ENCODE measurements at places on chromosomes 7 and 10.

- no peak for DNase-seq
Measured at GRCh38 chr10:5283305-5284158, 81.2 kb upstream of the UCN3 start.

DNA sequence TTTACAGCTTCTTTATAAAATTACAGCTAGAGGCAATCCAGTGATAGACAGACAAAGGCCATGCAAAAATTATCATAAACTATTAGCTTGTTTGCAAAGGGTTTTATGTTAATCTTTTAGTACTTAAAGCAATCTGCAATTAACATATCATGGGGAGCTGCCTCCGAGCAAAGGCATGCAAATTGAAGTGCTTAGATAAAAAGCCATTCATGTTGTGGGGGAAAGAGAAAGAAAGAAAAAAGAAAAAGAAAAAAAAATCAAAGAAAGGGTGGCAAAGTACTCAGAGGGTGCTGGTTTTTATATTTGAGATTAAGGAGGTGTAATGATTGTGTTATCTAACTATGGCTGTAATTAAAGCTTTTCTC is 799.5 kb downstream of the LRMDA start:
- DNase-seq, result no peak

DNA sequence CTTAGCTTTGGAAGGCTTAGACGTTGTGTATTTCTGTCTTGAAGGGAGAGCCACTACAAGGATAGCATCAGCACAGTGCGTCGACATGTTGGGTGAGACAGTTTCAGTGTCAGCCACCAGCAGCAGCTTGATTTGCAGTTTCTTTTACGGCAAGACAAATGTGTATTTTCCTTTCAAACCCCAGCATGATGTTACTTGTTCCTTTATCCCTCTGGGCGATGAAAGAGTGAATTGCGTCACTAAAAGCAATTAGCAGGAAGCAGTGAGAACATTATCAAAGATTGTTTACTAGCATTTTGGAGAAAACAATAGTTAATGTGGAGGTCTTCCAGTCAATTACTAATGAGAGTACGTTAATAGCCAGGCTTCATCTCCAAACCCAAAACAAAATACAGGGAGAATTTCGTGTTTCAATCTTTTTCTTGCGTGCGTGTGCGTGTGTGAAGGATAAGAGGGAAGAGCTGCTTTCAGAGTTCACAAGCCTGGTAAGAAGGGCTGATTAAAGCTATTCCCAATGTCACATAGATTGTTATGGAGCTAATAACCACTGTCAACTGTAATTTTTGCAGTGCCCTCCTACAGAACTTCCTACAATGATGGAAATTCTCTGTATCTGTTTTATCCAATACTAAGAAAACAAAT is 157.1 kb upstream of the AOAH start:
- no peak for DNase-seq

DNA sequence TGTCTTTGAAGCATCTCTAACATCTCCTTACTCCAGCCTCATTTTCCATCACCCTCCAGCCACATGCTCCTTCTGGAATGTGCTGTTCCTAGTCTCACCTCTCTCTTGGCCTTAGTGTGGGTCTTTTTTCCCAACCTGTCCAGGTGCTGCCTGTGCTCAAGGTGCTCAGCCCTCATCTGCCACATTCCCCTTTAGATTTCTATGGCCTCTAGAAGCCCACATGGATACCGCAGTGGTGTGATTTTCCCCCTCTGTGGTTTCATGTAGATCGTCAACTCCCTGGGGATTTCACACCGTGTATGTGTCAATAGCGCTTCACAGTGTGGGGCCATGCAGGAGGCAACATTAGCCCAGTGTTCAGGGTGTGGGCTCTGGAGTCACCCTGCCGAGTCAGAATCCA is 32.5 kb downstream of the BMPER start:
- no peak for DNase-seq

- no peak for DNase-seq
Measured at GRCh38 chr7:36887233-36887632, 162.9 kb upstream of the AOAH start.

DNA sequence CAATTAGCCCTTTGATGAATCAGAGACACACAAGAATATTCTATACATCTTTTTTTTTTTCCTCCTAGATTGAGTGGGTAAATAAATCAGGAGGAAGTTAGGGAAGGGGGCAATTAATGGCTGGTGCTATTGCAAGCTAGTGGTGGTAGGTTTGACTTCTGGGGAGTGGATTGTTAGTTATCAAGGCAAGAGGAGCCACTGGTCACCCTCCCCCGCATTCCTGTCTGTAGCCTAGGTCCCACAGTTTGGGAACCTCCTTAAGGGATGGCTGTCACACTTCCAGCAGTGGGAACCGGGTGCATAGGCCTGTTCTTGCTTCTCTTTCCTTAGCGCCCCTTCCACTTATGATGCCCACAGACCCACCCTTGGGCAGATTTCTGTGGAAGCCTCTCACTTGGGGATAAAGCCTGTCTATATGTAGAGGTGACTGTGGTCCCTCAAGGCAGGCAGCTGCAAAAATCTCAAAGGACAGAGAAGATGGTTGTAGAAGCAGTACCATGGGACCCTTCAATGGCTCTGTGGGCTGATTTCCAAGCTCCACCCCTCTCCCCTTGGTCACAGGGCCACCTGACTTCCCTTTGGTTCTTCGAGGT is 2.3 kb upstream of the ADCK2 start:
- no peak for DNase-seq

DNA sequence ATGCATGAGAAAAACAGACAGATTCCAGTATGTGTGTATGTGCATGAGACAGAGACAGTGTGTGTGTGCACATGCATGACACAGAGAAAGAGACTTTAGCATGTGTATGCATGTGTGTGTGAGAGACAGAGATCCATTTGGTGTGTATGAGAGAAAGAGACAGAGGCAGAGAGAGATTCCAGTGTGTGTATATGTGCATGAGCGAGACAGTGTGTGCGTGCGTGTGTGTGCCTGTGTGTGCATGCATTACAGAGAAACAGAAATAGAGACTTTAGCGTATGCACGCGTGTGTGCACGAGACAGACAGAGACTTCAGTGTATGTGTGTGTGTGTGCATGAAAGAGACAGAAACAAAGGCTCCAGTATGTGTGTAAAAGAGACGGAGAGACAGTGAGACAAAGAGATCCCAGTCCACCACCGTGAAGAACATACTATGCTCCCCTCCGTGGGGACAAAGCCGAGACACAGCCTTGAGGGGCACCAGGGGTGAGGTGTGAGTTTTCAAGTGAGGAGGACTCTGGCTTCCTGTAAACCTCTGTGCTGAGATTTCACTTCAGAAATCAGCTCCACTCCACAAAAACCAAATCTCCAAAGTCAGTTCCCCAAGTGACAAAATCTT is 188.9 kb downstream of the GRID1 start:
- no peak for DNase-seq

- no peak for DNase-seq
Measured at GRCh38 chr7:4725014-4725849, 43.1 kb downstream of the FOXK1 start.

DNA sequence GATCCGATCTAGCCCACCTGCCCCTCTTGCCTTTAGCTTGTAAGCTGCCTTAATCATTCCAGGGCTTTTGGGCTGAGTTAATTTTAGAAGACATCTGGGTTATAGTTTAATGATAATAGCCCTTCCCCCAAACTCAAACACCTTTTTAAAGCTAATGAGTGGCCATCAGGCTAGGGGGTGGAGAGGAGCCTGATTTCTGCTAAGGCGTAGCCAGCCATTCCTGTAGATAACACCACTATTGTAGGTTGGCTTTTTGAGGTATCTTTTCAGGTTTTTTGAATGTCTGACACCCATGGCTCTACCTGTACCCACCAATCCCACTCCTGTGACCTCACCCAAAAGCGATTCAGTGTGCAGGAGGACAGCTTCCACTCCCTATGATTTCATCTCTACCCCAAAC is 7.6 kb upstream of the SYPL1 start:
- DNase-seq, result no peak

DNA sequence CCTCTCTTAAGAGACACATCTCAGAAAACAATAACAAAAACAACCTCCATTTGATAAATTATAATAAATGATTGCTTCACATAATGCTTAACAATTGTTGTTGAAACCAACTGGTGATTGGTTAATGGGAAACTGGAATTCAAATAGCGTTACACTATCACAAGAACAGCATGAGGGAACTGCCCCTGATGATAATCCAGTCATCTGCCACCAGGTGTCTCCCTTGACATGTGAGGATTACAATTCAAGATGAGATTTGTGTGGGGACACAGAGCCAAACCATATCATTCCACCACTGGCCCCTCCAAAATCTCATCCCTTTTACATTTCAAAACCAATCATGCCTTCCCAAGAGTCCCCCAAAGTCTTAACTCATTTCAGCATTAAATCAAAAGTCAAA is 375.9 kb downstream of the BMPER start:
- DNase-seq, result no peak

DNA sequence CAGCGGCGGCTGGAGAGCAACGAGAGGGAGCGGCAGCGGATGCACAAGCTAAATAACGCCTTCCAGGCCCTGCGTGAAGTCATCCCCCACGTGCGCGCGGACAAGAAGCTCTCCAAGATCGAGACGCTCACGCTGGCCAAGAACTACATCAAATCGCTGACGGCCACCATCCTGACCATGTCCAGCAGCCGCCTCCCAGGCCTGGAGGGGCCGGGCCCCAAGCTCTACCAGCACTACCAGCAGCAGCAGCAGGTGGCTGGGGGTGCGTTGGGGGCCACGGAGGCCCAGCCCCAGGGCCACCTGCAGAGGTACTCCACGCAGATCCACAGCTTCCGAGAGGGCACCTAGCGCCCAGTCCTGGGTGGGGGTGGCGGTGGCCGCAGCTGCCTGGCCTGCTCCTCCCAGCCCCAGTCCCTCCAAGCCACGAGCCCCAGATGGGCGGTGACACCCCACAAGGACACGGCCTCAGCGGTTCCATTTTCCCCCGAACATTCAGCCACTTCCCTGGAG is 1.3 kb downstream of the BHLHA15 start:
- DNase-seq, result no peak

GRCh38 chr10:70816220-70816894 is 609 bp downstream of the SGPL1 start:
- no peak for DNase-seq

- no peak for DNase-seq
Measured at GRCh38 chr10:86945361-86946212, 11.8 kb downstream of the MMRN2 start.

GRCh38 chr10:110241407-110241806 is 34.0 kb downstream of the MXI1 start:
- DNase-seq, result no peak

- DNase-seq, result no peak
Measured at GRCh38 chr7:26390016-26390415, 98.4 kb downstream of the SNX10 start.

- no peak for DNase-seq
Measured at GRCh38 chr10:99768556-99768955, 13.9 kb upstream of the ABCC2 start.

GRCh38 chr10:85922356-85923129 is 444.1 kb downstream of the GRID1 start:
- DNase-seq, result no peak

GRCh38 chr10:28906011-28906411 is 228.7 kb downstream of the BAMBI start:
- DNase-seq, result no peak

- DNase-seq, result no peak
Measured at GRCh38 chr7:51847461-51848134, 531.0 kb upstream of the COBL start.

DNA sequence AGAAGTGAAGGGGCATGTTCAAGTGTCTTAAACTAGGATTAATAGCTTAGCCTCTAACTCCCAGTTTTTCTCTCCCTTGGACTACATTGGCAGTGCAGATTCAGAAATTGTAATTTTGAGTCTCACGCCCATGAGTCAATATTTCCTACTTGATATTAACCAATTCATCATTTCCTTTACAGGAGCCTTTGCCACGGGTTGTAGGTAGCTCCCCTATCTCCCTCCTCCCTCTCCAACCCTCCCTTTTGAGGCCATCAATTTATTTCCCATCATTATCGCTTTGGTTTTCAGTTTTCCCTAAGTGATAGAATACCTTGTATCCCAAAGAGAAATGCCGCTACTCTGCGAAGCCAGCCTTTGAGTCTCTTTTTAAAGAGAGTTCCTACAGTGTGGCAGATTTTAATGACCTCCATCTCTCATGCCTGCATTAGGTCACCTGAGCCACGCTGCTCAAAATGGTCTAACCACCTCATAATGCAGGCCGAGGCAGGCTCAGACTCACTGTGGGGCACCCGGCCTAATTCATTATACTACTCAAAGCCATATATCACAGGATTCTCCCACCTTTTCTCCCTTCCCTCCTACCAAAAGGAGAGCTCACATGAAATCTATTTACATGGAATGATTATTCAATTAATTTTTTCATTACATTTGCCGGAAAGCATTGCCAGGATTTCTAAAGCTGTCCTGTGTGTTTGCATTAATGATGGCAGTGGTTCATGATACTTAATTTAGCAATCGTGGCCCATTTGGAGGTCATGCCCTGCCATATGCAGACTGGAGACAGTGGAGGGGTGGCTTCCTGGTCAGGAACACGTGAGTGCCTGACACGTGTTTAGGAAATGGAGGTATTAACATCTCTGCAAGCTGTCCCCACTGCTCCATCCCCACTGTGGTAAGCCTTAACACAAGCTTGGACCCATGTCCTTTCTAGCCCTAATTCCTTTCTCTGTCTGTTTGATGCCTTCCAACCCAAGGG is 448.2 kb upstream of the AUTS2 start:
- no peak for DNase-seq

DNA sequence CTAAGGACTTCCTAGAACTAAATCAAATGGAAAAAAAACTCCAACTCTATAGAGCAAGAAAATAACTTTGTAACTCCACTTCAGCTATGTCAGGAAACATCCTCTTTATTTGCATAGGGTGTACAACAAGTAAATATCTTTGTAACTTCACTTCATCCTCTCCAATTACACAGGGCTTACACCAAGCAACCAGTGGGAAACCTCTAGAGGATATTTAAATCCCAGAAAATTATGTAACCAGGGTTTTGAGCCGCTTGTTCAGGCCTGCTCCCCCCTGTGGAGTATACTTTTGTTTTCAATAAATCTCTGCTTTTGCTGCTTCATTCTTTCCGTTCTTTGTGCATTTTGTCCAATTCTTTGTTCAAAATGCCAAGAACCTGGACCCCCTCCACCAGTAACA is 22.2 kb downstream of the LIPJ start:
- DNase-seq, result no peak

DNA sequence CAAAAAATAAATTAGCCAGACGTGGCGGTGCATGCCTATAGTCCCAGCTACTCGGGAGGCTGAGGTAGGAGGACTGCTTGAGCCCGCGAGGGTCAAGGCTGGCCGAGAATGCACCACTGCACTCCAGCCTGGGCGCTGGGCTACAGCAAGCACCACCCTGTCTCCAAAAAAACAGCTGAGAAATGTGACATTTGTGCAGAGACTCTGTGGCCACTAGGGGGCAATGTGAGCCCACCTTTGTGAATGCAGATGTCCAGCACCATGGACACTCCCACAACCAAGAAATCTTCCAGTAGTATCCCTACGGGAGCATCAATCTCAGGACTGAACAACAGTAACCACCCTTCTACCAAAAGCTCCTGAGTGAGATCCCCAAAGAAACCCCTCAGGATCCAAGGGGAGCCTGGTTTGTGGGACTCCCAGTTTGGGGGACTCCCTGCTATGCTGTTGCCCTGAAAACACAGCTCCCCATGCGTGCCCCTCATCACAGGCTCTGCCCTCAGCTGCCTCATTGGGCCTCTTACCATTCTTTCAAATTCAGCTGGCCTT is 6.2 kb upstream of the AHCYL2 start:
- DNase-seq, result no peak

GRCh38 chr10:71435571-71436267 is 39.0 kb downstream of the CDH23 start:
- no peak for DNase-seq

Data from esophagus squamous epithelium (tissue), 5 donors.